ENCODE measurements at places on chromosomes 2 and 18.
A peak's percentile ranks its signal among the peaks of the same experiment; 100 is the strongest.

- no peak for DNase-seq
Observed at GRCh38 chr2:120885321-120885720, 149.7 kb downstream of the GLI2 start.

- DNase-seq = peak; percentile 34
Observed at GRCh38 chr2:201500534-201500933, 49.0 kb downstream of the STRADB start.

DNA sequence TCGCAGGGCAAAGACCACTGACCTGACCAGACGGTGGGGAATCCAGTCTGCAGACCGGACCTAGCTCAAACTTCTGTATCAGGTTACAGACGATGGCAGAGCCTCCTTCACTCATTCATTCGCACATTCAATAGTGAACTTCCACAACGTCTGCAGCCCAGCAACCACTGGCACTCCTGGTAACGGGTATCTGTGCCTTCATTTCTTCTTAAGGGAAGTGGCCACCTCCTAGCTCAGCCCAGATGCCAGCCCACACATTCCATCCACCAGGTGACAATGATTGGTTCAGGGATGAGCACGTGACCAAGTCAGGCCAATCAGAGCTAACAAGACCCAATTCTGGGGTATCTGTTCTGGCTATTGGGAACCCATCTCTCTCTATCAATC is 15.9 kb upstream of the ARMC9 start:
- DNase-seq = no peak

DNA sequence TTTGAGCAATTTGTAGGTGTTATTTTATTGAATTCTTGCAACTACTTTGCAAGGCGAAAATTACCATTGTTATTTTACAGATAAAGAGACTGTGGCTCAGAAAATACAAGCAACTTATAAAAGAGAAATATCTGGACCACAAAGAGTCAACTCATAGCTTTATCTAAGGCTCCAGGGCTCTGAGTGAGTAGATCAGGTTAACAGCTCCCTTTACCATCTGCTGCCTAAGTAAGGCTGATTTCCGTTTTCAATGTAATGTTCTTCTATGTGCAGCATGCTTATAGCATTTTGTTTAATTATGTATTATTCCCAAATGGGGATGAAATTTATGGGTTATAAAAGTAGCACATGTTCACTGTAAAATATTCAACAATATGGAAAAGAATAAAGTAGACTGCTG is 299.1 kb upstream of the TNP1 start:
- DNase-seq = no peak

DNA sequence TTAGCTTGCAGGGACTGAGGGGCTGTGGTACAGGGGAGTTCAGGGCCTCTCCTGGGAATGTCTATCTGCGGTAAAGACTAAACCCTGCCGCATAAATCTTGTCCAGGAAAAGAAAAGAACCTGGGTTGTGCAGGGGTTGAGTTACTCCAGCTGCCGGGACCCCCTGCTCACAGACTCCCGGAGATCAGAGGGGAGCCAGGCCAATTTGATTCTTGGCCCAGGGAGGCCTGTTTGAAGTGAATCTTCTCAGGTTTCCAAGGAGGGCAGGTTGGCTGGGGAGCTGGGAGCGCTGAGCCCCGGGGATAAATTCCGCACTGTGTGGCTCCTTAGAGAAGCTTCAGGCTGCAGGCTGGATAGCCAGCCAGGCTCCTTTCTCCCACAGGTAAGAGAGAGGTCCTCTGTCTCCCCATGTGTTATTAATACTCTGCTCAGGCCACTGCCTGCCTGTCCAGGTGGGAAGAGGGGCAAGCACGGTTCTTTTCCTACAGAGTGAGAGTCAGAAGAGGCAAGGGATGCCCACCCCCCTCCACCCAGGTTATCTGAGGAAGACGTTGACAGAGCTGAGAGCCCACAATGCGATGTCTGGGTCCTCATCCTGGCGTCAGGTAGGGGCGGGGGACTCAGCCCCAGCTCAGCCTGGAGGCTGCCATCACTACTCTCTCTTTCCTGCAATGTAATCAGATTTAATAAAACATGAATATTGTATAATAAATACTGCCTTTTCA is 82.7 kb downstream of the LONRF2 start:
- DNase-seq = no peak

All from fibroblast of villous mesenchyme (primary cell).